ENCODE measurements at places on chromosomes 1 and 21. TPM values are rescaled to one million over a fixed set of nuclear protein-coding genes. Genes with fewer than 3 reads are reported as not detected.

GRCh38 chr1:151829352-151830046, 2.1 kb downstream of the RORC start:
- peak overlapping the region; percentile 83 for H3K27ac ChIP-seq
- H3K4me3 ChIP-seq = peak overlapping the region; percentile 48
- peaks cover 68% of the 10 kb centered on the region for H3K4me1 ChIP-seq
- no peaks in the 10 kb centered on the region for H3K36me3 ChIP-seq
- no peaks in the 10 kb centered on the region for H3K27me3 ChIP-seq

SLC45A3 gene
- total RNA-seq = not detected

- H3K36me3 ChIP-seq = no peaks in the 10 kb centered on the region
- H3K4me1 ChIP-seq = peaks cover 7% of the 10 kb centered on the region
- DNase-seq = no peak
- no peak overlapping the region for H3K27ac ChIP-seq
Measured at GRCh38 chr1:67651031-67651430, 34.0 kb upstream of the GADD45A start.

DNA sequence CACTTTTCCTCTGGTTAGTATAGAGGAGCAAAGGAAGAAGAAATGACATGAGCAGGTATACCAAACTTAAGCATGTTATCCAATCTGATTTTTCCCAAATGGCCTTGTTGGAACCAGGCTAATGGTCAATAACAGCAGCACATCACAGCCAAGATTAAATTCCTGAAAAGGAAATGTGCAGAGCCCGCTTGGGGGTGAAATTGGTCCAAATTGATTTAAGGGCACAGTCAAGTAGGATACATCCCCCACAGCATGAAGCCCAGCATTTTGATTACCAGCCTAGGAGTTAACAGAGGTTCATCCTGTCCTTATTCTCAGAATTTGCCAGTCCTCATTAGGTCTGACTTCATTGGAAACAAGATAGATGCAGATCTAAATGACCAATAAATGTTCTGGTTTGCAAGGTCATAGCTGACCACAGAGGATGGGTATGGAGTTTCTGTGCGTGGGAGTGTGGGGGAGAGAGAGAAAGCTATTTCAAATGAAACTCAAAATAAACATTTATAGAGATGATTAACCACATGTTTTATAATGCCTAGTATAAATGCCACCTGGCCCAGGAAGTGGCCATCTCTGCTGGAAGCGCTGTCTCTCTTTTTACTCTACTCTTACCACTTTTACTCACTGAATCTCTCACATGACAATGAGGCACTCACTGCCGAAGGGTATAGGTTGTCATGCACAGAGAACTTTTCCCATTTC, 38.7 kb downstream of the RGS5 start:
- no peak for DNase-seq
- no peak overlapping the region for H3K27ac ChIP-seq
- H3K4me1 ChIP-seq = no peaks in the 10 kb centered on the region
- no peaks in the 10 kb centered on the region for H3K36me3 ChIP-seq
- H3K27me3 ChIP-seq = no peaks in the 10 kb centered on the region

SLC35F3 gene
- total RNA-seq = 16.8 TPM

HSD3B2 gene
- total RNA-seq = not detected

DNA sequence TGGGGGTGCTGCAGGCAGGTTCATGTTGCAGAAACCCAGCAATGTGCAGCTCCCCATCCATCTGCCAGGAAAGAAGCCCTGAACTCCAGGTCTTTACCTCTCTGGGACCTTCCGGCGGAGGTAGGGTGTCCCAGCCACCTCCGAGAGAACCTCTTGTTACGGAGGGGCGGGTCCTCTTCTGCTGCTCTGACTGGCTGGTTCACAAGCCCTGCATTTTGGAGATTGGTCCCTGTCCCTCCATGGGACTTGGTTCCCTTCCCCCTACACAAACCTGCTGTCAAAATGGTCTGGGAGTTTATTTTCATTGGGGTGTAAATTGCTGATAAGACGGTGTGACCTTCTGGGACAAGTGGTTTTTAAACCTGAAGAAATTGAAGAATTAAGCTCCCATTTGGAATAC, 8.0 kb upstream of the CELSR2 start:
- H3K36me3 ChIP-seq = peaks cover 10% of the 10 kb centered on the region
- DNase-seq = no peak
- no peak overlapping the region for H3K4me3 ChIP-seq

DNA sequence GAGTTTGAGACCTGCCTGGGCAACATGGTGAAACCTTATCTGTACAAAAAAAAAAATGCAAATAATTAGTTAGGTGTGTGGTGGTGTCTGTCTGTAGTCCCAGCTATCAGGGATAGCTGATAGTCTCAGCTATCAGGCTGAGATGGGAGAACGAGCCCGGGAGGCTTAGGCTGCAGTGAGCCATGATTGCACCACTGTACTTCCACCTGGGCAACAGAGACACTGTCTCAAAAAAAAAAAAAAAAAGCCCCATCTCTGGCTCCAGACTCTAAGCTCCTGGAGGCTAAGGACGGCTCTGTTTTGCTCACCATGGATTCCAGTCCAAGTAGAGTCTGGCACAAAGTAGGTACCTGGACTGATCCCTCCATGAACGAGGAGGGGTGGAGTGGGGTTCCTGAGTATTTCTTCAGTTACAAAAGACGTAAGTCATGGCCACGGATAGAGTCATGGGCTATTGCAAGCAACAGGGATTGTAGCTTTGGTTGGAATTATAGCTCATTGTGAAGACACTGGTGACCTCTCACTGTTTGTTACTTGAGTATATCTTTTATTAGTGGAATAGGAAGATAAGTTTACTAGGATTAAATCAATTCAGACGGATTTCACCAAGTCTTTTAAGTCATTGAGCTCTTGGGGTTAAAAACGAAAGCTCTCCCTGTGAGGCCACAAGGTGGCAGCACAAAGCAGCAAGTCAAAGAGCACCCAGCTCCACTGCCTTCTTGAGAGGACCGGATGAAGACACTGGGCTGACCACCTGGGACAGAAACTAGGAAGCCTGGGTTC, 35.6 kb upstream of the TMEM61 start:
- H3K36me3 ChIP-seq = no peaks in the 10 kb centered on the region
- peaks cover 33% of the 10 kb centered on the region for H3K27me3 ChIP-seq
- peak overlapping the region; percentile 53 for H3K27ac ChIP-seq
- peaks cover 28% of the 10 kb centered on the region for H3K4me1 ChIP-seq
- DNase-seq = peak; percentile 86

DNA sequence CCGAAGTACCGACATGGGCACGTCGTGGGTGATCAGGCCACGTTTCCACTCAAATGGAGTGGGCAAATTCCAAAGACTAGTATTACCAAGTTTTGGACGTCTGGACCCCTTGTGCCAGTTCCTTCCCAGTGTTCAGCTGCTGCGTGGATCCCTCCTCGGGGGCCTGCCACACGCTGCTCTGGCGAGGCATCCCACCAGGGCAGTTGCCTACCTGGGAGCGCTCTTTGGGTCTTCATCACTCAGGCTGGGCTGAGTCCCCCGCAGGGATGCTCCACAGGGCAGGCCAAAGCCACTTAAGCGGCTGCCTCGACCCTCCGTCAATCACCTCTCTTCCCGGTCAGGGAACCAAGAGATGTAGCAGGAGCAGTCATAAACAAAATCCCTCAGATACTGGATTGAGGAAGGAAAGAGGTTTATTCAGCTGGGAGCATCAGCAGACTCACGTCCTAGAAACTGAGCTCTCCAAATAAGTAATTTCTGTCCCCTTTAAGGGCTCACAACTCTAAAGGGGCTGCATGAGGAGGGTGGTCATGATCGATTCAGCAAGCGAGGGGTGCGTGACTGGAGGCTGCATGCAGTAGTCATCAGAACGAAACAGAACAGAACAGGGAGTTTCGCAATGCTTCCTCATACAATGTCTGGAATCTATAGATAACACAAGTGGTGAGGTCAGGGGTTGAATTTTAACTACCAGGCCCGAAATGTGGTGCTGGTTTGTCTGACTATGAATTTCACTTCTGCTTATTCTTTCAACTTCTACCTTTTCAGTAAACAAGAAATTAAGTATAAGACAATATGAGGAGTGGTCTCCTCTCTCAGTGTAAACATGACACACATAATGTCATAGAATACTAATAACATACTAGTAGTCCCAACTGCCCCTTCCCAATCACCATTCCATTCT, 998.6 kb upstream of the NCAM2 start:
- no peak overlapping the region for H3K27ac ChIP-seq
- H3K4me3 ChIP-seq = no peak overlapping the region
- H3K36me3 ChIP-seq = no peaks in the 10 kb centered on the region
- no peaks in the 10 kb centered on the region for H3K4me1 ChIP-seq

CCDC190 gene
- total RNA-seq = not detected
